WTC11 (cell line): ENCODE measurements at places on chromosomes 16 and 17. TPM values are rescaled to one million over a fixed set of nuclear protein-coding genes. Genes with fewer than 3 reads are reported as not detected.

- H3K4me3 ChIP-seq, result no peak overlapping the region
- no peak for DNase-seq
- H3K27ac ChIP-seq, result no peak overlapping the region
- H3K4me1 ChIP-seq, result peaks cover 31% of the 10 kb centered on the region
- no peaks in the 10 kb centered on the region; the same call in 1 of the 2 replicates for H3K27me3 ChIP-seq
These were observed 2.8 kb upstream of the PRKAR1A start for GRCh38 chr17:68509141-68510057.

The KIF2B gene
- total RNA-seq, result not detected in 3 replicates

GRCh38 chr17:46179375-46179999 is 13.7 kb downstream of the KANSL1 start:
- H3K36me3 ChIP-seq, result no peaks in the 10 kb centered on the region
- peak overlapping the region; percentile 73 for H3K27ac ChIP-seq
- no peak for DNase-seq
- peaks cover 83% of the 10 kb centered on the region for H3K4me1 ChIP-seq
- no peaks in the 10 kb centered on the region for H3K27me3 ChIP-seq

The CHST5 gene
- total RNA-seq, result 0.71 to 0.89 TPM in 2 of 3 replicates, not detected in the other

The USP43 gene
- 6.8 to 8.6 TPM (median 7.3 TPM) in 3 replicates for total RNA-seq

GRCh38 chr16:4309833-4310266 is 6.0 kb upstream of the GLIS2 start:
- peak; percentile 92 for DNase-seq
- peaks cover 37% of the 10 kb centered on the region for H3K4me1 ChIP-seq
- no peak overlapping the region for H3K4me3 ChIP-seq
- peaks cover 11% of the 10 kb centered on the region for H3K27me3 ChIP-seq

The CDRT15L2 gene
- not detected in 3 replicates for total RNA-seq

The TLCD3B gene
- 28.1 to 30.3 TPM (median 30.2 TPM) in 3 replicates for total RNA-seq

- no peaks in the 10 kb centered on the region; the same call in 1 of the 2 replicates for H3K36me3 ChIP-seq
- no peaks in the 10 kb centered on the region; the same call in 1 of the 2 replicates for H3K27me3 ChIP-seq
- DNase-seq, result no peak
- H3K4me3 ChIP-seq, result no peak overlapping the region
These were observed 549.6 kb upstream of the KIF2B start for GRCh38 chr17:53273126-53273525.

DNA sequence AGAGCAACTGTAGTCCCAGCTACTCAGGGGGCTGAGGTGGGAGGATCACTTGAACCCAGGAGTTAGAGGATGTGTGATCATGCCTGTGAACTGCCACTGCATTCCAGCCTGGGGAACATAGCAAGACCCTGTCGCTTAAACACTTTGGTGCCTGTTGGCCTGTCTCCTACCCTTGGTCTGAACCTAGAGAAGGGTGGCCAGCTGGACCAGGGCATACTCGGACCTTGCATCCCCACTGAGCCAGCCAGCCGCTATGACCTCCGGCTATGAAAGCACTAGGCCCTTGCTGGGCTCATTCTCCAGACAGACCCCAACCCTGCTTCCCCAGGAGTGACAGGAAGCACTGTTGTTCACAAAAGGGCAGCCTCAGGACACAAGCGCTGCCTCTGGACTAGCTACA is 4.6 kb downstream of the IFT20 start:
- no peak overlapping the region for H3K27ac ChIP-seq
- H3K27me3 ChIP-seq, result no peaks in the 10 kb centered on the region
- no peak overlapping the region for H3K4me3 ChIP-seq
- H3K36me3 ChIP-seq, result peaks cover 34% of the 10 kb centered on the region

DNA sequence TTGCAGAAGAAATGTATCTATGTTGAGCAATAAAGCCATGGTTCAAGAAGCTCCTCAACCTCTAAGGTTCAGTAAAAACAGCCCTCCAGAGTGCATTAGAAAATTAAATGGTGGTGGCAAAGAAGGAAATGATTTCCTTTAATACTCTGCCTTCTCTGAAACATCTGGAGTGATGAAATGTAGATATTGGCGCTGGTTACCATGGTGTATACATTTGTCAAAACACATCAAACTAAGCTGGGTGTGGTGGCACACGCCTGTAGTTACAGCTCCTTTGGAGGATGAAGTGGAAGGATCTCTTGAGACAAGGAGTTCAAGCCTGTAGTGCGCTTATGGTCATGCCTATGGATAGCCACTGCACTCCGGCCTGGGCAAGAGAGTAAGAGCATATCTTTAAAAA is 6.0 kb downstream of the CAPNS2 start:
- DNase-seq, result no peak
- no peaks in the 10 kb centered on the region for H3K36me3 ChIP-seq
- no peaks in the 10 kb centered on the region for H3K27me3 ChIP-seq
- no peak overlapping the region for H3K27ac ChIP-seq

- no peak overlapping the region for H3K27ac ChIP-seq
- DNase-seq, result no peak
- no peaks in the 10 kb centered on the region for H3K4me1 ChIP-seq
These were observed 7.3 kb downstream of the MILR1 start for GRCh38 chr17:64455993-64456885.

DNA sequence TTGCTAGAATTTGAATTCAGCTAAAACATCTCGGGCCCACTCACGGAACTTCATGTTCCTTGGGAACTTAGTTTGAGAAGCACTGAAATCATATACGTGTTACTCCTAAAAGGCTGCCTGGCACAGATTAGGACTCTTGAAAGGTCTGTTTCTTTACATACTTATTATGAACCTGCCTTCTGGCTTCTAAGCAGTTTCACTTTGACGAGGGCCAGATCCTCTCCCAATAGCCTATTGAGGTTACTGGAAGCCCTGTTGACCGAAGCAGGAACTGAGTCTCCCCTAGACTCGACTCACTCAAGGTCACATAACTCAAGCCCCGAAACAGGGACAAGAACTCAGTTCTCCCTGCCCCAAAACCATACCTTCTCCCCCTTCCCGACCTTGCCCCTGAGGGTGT is 121.9 kb upstream of the PLCG2 start:
- peak overlapping the region; percentile 65; the same call in 1 of the 2 replicates for H3K27ac ChIP-seq
- no peaks in the 10 kb centered on the region for H3K27me3 ChIP-seq
- DNase-seq, result no peak
- H3K4me3 ChIP-seq, result no peak overlapping the region
- H3K4me1 ChIP-seq, result peaks cover 33% of the 10 kb centered on the region

The DUSP14 gene
- 18.2 to 22.4 TPM (median 18.9 TPM) in 3 replicates for total RNA-seq

- H3K36me3 ChIP-seq, result no peaks in the 10 kb centered on the region
- H3K27me3 ChIP-seq, result no peaks in the 10 kb centered on the region
- H3K4me3 ChIP-seq, result no peak overlapping the region
- H3K27ac ChIP-seq, result no peak overlapping the region
- H3K4me1 ChIP-seq, result 0 out of 2 replicates have a peak, but pooled peaks cover under 1% of the 10 kb centered on the region
These were observed 444.9 kb downstream of the SOX9 start for GRCh38 chr17:72565758-72566157.

GRCh38 chr16:11554053-11554452 is 32.7 kb downstream of the LITAF start:
- H3K4me1 ChIP-seq, result 0 out of 2 replicates have a peak, but pooled peaks cover 3% of the 10 kb centered on the region
- no peak overlapping the region for H3K27ac ChIP-seq
- DNase-seq, result no peak
- no peak overlapping the region for H3K4me3 ChIP-seq
- no peaks in the 10 kb centered on the region for H3K27me3 ChIP-seq

GRCh38 chr16:65989861-65990604 is 376.5 kb upstream of the CDH5 start:
- H3K4me3 ChIP-seq, result no peak overlapping the region
- no peaks in the 10 kb centered on the region for H3K27me3 ChIP-seq
- DNase-seq, result no peak
- H3K27ac ChIP-seq, result no peak overlapping the region

- H3K4me1 ChIP-seq, result peaks cover 30% of the 10 kb centered on the region
- no peak overlapping the region for H3K4me3 ChIP-seq
- H3K27me3 ChIP-seq, result no peaks in the 10 kb centered on the region
- no peak for DNase-seq
- no peaks in the 10 kb centered on the region for H3K36me3 ChIP-seq
- H3K27ac ChIP-seq, result no peak overlapping the region
These were observed 110.4 kb downstream of the CMIP start for GRCh38 chr16:81554979-81555378.

The THUMPD1 gene
- 40.8 to 48.5 TPM (median 44.6 TPM) in 3 replicates for total RNA-seq

GRCh38 chr17:64608571-64608981 is 53.5 kb downstream of the SMURF2 start:
- no peak for DNase-seq
- H3K4me3 ChIP-seq, result no peak overlapping the region
- H3K36me3 ChIP-seq, result no peaks in the 10 kb centered on the region

DNA sequence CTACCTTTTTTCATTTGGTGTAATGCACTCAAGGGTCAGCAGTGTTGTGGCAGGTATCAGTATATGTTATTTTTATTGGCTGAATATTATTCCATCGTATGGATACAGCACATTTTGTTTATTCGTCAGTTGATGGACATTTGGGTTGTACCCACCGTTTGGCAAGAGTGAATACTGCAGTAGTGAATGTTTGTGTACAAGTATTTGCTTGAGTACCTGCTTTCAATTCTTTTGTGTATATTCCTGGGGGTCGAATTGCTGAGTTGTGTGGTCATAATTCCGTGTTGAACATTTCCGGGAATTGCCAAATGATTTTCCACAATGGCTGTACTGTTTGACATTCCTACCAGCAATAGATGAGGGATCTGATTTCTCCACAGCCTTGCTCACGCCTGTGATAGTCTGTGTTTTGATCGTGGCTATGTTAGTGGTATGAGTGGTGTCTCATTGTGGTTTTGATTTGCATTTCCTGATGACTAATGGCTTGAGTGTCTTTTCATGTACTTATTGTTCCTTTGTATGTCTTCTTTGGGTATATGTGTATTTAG is 108.4 kb downstream of the OR1D5 start:
- H3K36me3 ChIP-seq, result no peaks in the 10 kb centered on the region
- DNase-seq, result no peak
- H3K4me3 ChIP-seq, result no peak overlapping the region
- peak overlapping the region; percentile 19 for H3K27ac ChIP-seq

- no peak overlapping the region for H3K4me3 ChIP-seq
- H3K27ac ChIP-seq, result no peak overlapping the region
- H3K36me3 ChIP-seq, result no peaks in the 10 kb centered on the region
- no peaks in the 10 kb centered on the region for H3K27me3 ChIP-seq
- H3K4me1 ChIP-seq, result no peaks in the 10 kb centered on the region
These were observed 16.5 kb upstream of the AKTIP start for GRCh38 chr16:53519417-53520091.

DNA sequence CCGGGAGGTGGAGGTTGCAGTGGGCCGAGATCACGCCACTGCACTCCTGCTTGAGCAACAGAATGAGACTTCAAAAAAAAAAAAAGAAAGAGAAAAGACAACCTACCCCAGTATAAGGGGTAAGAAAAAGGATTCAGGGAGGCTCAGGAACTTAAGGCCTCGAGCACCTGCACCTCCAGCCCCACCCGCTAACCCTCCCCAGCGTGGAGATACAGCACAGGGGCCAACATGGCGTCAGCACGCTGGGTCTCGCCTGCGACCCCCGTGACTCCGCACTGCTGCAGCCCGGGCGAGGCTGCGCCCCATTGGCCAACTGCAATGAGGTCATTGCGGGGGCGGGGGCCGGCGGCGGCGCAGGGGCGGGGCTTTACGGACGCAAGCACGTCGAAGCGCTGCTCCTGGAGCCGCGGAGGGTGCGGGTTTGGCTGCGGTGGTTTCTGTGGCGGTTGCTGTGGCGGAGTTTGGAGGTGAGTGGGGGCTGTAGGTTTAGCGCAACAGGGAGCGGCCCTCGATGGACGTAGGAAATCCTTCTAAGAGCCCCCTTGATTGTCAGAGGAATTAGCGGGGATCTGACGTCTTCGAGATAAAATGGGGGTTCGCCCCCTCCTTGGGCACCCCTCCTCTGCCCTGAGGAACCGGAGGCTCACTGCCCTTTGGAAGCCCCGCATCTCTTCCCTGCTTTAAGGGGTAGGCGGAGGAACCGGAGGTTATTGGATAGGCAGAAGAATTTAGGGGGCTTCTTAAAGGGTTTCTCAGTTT is at the start of gene ATP6V0A1:
Gene ATP6V0A1 (plus strand): TSS at position 382 of the 759 bp plus-strand sequence. CDS start 2,017 bp downstream, outside the sequence.
- peaks cover 6% of the 10 kb centered on the region for H3K36me3 ChIP-seq
- peak within 1 kb of the TSS; percentile 93 for H3K4me3 ChIP-seq
- H3K4me1 ChIP-seq, result peaks cover 34% of the 10 kb centered on the region
- peak within 1 kb of the TSS; percentile 97 for H3K27ac ChIP-seq
- peak; percentile 97 for DNase-seq

DNA sequence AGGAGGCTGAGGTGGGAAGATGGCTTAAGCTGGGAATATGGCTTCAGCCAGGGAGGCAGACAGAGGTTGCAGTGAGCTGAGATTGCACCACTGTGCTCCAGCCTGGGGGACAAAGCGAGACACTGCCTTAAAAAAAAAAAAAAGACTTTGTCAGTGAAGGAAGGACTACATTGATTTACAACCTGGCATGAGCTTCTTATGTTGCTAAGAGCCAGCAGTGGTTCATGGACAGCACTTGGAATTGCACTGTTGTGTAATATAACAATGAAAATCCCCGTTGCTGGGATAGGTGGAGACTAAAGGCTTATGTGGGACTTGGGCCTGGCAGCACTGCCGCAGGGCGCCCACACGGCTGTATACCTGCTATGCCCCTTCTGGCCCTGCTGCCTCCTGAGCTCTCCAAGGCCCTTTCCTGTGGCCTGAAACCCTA is 14.1 kb upstream of the SLC16A5 start:
- no peak for DNase-seq
- H3K4me1 ChIP-seq, result peaks cover 12% of the 10 kb centered on the region
- no peak overlapping the region for H3K4me3 ChIP-seq
- H3K36me3 ChIP-seq, result no peaks in the 10 kb centered on the region
- H3K27me3 ChIP-seq, result peaks cover 6% of the 10 kb centered on the region; the same call in 1 of the 2 replicates

- H3K36me3 ChIP-seq, result no peaks in the 10 kb centered on the region
- H3K27ac ChIP-seq, result no peak overlapping the region; the same call in 1 of the 2 replicates
- no peak overlapping the region for H3K4me3 ChIP-seq
- peaks cover 13% of the 10 kb centered on the region for H3K4me1 ChIP-seq
- no peaks in the 10 kb centered on the region; the same call in 1 of the 2 replicates for H3K27me3 ChIP-seq
- no peak for DNase-seq
These were observed 44.3 kb upstream of the HELZ start for GRCh38 chr17:67289181-67289876.

- H3K27me3 ChIP-seq, result no peaks in the 10 kb centered on the region
- H3K27ac ChIP-seq, result peak overlapping the region; percentile 95
- peaks cover 23% of the 10 kb centered on the region for H3K36me3 ChIP-seq
- DNase-seq, result no peak
These were observed 801 bp downstream of the VPS35 start for GRCh38 chr16:46688101-46688653.

- DNase-seq, result no peak
- no peaks in the 10 kb centered on the region for H3K27me3 ChIP-seq
- no peak overlapping the region for H3K4me3 ChIP-seq
- no peak overlapping the region for H3K27ac ChIP-seq
- H3K4me1 ChIP-seq, result no peaks in the 10 kb centered on the region
These were observed 1384.9 kb downstream of the CDH8 start for GRCh38 chr16:60651346-60651745.

DNA sequence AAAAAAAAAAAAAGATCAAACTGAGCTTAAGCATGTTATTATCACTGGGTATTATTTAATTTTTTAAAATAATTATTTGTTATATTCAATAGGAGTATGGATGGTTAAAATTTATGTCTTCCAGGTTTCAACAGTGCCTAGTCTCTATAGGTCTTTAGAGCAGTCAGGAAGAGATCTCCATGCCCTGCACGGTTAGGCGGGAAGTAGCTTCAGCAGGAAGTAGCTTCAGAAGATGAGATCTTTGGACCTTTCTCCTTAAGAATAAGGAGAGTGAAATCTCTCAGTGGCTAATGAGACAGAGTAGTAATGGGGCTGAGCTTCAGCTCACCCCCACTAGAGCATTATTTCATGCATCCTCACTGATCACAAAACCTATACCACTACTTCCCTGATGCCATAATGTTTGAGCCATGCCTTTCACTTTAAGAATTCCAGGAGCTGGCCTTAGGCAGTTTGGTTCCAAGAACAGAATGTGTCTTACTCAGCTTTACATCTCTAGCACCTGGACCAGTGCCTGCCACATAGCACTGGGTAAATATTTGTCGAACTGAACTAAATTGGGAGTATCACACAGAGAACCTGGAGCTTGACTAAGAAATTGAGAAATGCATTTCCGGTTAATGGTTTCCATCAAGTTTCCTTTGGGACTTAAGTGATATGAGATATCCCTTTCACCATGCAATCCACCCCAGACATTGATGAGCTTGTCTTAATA is 43.5 kb downstream of the SCPEP1 start:
- no peak for DNase-seq
- peaks cover 27% of the 10 kb centered on the region for H3K36me3 ChIP-seq
- no peak overlapping the region for H3K4me3 ChIP-seq
